ENCODE measurements at places on chromosomes 3 and 15. TPM values are rescaled to one million over a fixed set of nuclear protein-coding genes. Genes with fewer than 3 reads are reported as not detected.

Gene TTBK2
- 10.6 TPM for total RNA-seq

Gene DNAJB11
- 54.3 TPM for total RNA-seq

Gene PLA2G4E
- total RNA-seq: not detected

Gene ARPIN
- 8.8 TPM for total RNA-seq

Gene PIGZ
- 1.4 TPM for total RNA-seq

Gene ERICH6
- not detected for total RNA-seq

Gene FBXL2
- 12.8 TPM for total RNA-seq

Gene PPP1R14D
- total RNA-seq: not detected

Gene SNAPC5
- total RNA-seq: 28.3 TPM

Gene VEPH1
- total RNA-seq: 4.9 TPM

Gene PLIN1
- total RNA-seq: 0.32 TPM

Gene GPR62
- total RNA-seq: not detected

Gene CSPG4
- 18.1 TPM for total RNA-seq

Gene GOLGA6L7
- not detected for total RNA-seq

Gene MUC20
- total RNA-seq: 2.4 TPM

Gene TP63
- total RNA-seq: not detected

Gene FURIN
- total RNA-seq: 42.0 TPM

Gene CKMT1A
- total RNA-seq: 21.6 TPM

Gene NTRK3
- not detected for total RNA-seq

Gene GOLGA8M
- 0.44 TPM for total RNA-seq

Gene FSIP1
- total RNA-seq: 0.42 TPM

Gene ACSBG1
- 0.71 TPM for total RNA-seq

Gene SEMA3G
- total RNA-seq: 4.2 TPM

Gene LINS1
- 14.7 TPM for total RNA-seq

All from HCT116 (cell line).